ENCODE measurements at places on chromosomes 4 and X. TPM values are rescaled to one million over a fixed set of nuclear protein-coding genes. Genes with fewer than 3 reads are reported as not detected.

The ERVMER34-1 gene
- total RNA-seq: 4.9 TPM

GRCh38 chr4:138967313-138967712 is 48.3 kb upstream of the NOCT start:
- H3K27ac ChIP-seq: no peak overlapping the region
- no peaks in the 10 kb centered on the region for H3K27me3 ChIP-seq
- H3K4me3 ChIP-seq: no peak overlapping the region
- no peak for DNase-seq
- H3K4me1 ChIP-seq: no peaks in the 10 kb centered on the region

- H3K27me3 ChIP-seq: no peaks in the 10 kb centered on the region
- H3K27ac ChIP-seq: no peak overlapping the region
- no peak overlapping the region for H3K4me3 ChIP-seq
- peaks cover 2% of the 10 kb centered on the region for H3K4me1 ChIP-seq
- DNase-seq: no peak
These were observed 134.3 kb downstream of the BMPR1B start for GRCh38 chr4:94892051-94892450.

DNA sequence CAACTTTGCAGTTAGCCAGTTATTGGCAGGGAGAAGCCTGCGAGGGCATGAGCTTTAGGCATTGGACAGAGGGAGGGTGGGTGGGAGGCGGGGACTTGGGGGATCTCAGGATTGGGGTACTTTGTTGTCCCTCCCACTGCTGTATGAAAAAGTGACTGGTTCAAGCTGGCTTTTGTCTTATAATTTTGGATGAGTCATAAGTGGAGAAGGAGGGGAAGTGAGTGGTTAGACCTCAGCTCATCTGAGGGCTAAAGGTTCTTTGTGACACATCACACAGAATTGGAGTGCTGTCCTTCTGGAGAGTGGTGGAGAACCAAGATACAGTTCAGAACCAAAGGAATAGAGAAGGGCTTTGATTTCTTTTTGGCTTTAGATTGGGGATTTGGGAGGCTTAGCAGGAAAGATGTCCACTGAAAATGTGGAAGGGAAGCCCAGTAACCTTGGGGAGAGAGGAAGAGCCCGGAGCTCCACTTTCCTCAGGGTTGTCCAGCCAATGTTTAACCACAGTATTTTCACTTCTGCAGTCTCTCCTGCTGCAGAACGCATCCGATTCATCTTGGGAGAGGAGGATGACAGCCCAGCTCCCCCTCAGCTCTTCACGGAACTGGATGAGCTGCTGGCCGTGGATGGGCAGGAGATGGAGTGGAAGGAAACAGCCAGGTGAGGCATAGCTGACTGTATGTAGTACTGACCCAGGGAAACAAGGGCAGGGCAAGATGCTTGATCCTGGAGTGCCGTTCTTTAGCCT is at the start of gene SLC4A4:
SLC4A4 (plus strand) TSS at position 175 of the 748 bp plus-strand sequence.
- no peaks in the 10 kb centered on the region for H3K27me3 ChIP-seq
- H3K27ac ChIP-seq: no peak within 1 kb of the TSS

- peaks cover 4% of the 10 kb centered on the region for H3K36me3 ChIP-seq
- H3K4me3 ChIP-seq: peak overlapping the region; percentile 19
- no peak overlapping the region for H3K27ac ChIP-seq
- peak; percentile 62 for DNase-seq
- H3K27me3 ChIP-seq: no peaks in the 10 kb centered on the region
- H3K4me1 ChIP-seq: peaks cover 5% of the 10 kb centered on the region
These were observed 5.1 kb downstream of the RAB33B start for GRCh38 chr4:139458999-139459398.

The CT45A2 gene
- total RNA-seq: not detected

GRCh38 chrX:55919367-55920221 is 202.0 kb downstream of the RRAGB start:
- no peaks in the 10 kb centered on the region for H3K27me3 ChIP-seq
- no peaks in the 10 kb centered on the region for H3K4me1 ChIP-seq
- H3K27ac ChIP-seq: no peak overlapping the region
- DNase-seq: peak; percentile 52
- peak overlapping the region; percentile 53 for H3K4me3 ChIP-seq
- H3K36me3 ChIP-seq: peaks cover 25% of the 10 kb centered on the region

The COX7B2 gene
- total RNA-seq: not detected

DNA sequence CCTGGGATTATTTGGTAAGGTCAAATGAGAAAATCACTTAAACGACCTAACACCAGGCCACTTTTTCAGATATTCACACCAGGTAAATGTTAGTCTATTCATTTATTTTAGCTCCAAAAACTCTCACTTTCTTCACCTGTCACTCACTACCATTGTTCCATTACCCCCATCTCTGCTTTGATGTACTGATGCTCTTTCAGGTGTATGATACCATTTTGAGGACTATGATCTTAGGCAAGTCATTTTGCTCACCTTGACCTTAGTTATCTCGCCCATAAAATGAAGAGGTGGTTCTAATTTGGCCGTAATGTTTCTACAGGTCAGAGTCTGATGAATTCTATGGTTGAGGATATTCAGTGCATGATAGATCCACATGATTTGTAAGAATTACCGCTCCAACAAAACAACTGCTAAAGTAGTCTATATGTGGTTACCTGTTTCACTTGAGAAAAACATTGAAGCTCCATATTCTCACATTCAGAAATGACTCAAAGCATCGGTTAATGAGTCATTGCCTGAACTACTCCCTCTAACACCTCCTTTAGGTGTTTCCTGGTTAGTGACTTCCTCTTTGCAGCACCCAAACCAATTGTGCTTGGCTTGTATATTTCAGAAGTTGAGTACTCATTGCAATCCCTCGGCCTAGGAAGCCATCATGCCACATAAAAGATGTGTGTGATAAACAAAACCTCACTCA is 4.5 kb downstream of the DTHD1 start:
- no peaks in the 10 kb centered on the region for H3K27me3 ChIP-seq
- DNase-seq: no peak
- no peak overlapping the region for H3K4me3 ChIP-seq
- no peak overlapping the region for H3K27ac ChIP-seq
- no peaks in the 10 kb centered on the region for H3K4me1 ChIP-seq

GRCh38 chr4:100146756-100147155 is 43.5 kb downstream of the DDIT4L start:
- H3K27me3 ChIP-seq: no peaks in the 10 kb centered on the region
- no peaks in the 10 kb centered on the region for H3K36me3 ChIP-seq
- H3K4me1 ChIP-seq: no peaks in the 10 kb centered on the region
- no peak overlapping the region for H3K4me3 ChIP-seq
- no peak overlapping the region for H3K27ac ChIP-seq

The SHISA3 gene
- 33.2 TPM for total RNA-seq

- no peaks in the 10 kb centered on the region for H3K4me1 ChIP-seq
- DNase-seq: no peak
- no peak overlapping the region for H3K4me3 ChIP-seq
- no peaks in the 10 kb centered on the region for H3K27me3 ChIP-seq
- no peak overlapping the region for H3K27ac ChIP-seq
These were observed 97.4 kb downstream of the NHS start for GRCh38 chrX:17472424-17472823.

DNA sequence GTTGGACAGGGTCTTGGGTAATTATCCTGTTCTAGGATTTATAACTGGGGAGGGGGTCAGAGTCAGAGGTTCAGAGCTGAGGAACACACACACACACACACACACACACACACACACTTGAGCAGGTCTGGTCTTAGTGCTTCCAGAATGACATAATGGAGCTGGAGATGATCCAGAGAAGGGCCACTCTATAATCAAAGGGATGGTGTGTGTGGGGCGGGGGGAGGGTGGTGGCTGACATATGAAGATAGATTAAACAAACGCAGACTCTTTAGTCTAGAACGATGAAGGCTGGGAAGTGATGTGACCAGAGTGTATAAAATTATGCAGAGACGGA is 434 bp upstream of the TMEM255A start:
- H3K27me3 ChIP-seq: peaks cover 55% of the 10 kb centered on the region
- DNase-seq: no peak
- no peaks in the 10 kb centered on the region for H3K4me1 ChIP-seq

The VAMP7 gene
- 36.5 TPM for total RNA-seq

The CRLF2 gene
- total RNA-seq: 0.14 TPM

GRCh38 chrX:97046867-97047266 is 163.2 kb downstream of the RPA4 start:
- no peaks in the 10 kb centered on the region for H3K36me3 ChIP-seq
- H3K27ac ChIP-seq: no peak overlapping the region
- DNase-seq: no peak
- no peak overlapping the region for H3K4me3 ChIP-seq
- H3K4me1 ChIP-seq: no peaks in the 10 kb centered on the region
- H3K27me3 ChIP-seq: no peaks in the 10 kb centered on the region

GRCh38 chrX:11206716-11207115 is 86.5 kb upstream of the AMELX start:
- H3K4me1 ChIP-seq: no peaks in the 10 kb centered on the region
- H3K4me3 ChIP-seq: no peak overlapping the region
- no peaks in the 10 kb centered on the region for H3K27me3 ChIP-seq

The ESX1 gene
- total RNA-seq: not detected

DNA sequence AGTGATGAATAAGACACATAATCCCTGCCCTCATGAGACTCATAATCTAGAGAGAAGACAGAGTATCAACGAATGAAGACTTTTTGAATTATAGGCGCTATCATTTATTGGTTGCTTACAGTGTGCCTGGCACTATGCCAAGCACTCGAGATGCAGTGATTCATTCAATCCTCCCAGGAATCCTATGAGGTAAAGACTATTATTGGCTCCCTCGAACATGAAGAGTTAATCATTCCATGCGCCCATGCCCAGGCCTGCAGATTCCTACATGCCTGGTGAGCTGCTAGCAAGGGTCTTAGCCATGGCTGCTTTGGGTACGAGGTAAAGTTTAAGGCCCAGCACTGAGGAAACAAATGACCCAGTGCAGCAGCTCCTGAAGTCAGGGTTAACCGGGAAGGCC is 47.0 kb downstream of the TEX13B start:
- no peaks in the 10 kb centered on the region for H3K27me3 ChIP-seq
- no peak overlapping the region for H3K4me3 ChIP-seq
- DNase-seq: no peak

DNA sequence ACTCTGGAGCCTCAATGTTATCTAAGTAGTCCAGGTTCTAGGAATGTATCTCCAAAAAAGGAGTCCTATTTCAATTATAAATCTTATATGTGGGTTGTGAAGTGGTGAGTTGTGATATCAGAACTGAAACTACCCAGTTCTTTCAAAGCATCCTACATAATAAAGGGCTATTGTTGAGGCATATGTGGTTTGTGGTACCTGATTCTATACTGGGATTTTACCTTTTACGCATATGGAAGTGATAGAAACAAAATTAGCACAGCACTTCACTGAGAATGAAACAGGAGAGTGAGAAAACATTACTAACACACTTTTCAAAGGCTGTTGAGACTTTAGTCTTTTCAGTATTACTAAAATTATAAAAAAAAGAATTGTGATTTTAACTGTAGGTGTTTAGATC is 417.7 kb upstream of the GALNT7 start:
- DNase-seq: no peak
- no peaks in the 10 kb centered on the region for H3K27me3 ChIP-seq
- no peaks in the 10 kb centered on the region for H3K36me3 ChIP-seq
- H3K27ac ChIP-seq: no peak overlapping the region

- H3K27ac ChIP-seq: no peak overlapping the region
- DNase-seq: no peak
- H3K36me3 ChIP-seq: no peaks in the 10 kb centered on the region
- no peak overlapping the region for H3K4me3 ChIP-seq
These were observed 3.7 kb upstream of the HDAC8 start for GRCh38 chrX:72576141-72576894.

DNA sequence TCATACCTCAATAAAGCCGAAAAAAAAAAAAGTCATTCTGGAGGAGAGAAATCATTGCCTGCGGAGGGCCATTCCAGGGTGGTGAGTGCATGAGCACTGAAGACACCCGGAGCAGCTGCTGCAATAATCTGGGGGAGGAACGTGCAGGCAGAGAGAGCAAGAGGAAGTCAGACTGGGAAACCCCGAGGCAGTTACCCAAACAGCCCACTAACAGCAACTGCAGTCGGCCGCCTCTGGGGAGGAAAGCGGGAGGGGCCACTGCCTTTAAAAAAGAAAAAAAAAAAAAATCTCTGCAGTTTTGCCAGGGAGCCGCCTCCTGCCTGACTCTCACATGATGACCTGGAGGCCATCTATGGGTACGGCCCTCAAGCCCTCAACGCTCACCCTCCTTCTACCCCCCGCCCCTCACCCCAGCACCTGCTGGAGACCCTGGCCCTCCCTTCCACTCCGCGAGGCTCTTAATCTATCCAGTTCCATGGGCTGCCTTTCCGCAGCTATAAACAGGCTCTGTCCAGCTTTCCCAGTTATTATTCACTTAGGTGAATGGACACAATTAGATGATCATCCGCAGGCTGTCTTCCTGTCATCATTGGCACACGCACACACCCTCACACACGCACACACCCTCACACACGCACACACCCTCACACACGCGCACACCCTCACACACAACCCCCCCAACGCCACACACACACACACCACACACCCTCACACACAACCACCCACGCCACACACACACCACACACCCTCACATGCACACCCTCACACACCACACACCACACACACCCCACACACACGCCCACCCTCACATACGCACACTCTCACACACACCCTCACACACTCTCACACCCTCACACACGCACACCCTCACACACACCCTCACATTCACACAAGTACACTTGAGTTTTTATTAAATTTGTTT is 3.4 kb upstream of the AVPR2 start:
- peak; percentile 60 for DNase-seq
- H3K36me3 ChIP-seq: no peaks in the 10 kb centered on the region
- no peaks in the 10 kb centered on the region for H3K27me3 ChIP-seq
- no peaks in the 10 kb centered on the region for H3K4me1 ChIP-seq

DNA sequence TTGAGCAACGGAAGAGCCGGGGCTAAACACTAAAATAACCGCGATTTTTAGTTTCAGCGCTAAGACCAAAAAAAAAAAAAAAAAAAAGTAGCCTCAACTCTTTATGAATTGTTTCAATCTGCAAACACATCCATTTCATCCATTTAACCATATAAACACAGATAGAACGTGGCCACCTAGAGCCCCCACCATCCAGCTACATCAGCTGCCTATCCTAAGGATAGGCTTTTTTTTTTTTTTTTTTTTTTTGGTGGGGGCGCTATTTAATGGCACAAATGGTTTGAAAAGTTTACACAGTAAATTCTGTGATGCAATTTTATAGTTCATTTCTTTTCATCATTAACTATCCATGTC is 492 bp upstream of the HDAC8 start:
- H3K27me3 ChIP-seq: no peaks in the 10 kb centered on the region
- H3K4me3 ChIP-seq: peak overlapping the region; percentile 96
- DNase-seq: no peak
- H3K36me3 ChIP-seq: peaks cover 7% of the 10 kb centered on the region

The SORCS2 gene
- total RNA-seq: 0.72 TPM

- no peaks in the 10 kb centered on the region for H3K27me3 ChIP-seq
- DNase-seq: no peak
- no peak overlapping the region for H3K4me3 ChIP-seq
- H3K36me3 ChIP-seq: no peaks in the 10 kb centered on the region
These were observed 40.5 kb downstream of the ATP1B4 start for GRCh38 chrX:120402369-120402768.
